CD4-positive, alpha-beta T cell treated with Interleukin-1 beta for 1 hour (primary cell): ENCODE measurements at places on chromosomes 2 and 18.
A peak's percentile ranks its signal among the peaks of the same experiment; 100 is the strongest.

DNA sequence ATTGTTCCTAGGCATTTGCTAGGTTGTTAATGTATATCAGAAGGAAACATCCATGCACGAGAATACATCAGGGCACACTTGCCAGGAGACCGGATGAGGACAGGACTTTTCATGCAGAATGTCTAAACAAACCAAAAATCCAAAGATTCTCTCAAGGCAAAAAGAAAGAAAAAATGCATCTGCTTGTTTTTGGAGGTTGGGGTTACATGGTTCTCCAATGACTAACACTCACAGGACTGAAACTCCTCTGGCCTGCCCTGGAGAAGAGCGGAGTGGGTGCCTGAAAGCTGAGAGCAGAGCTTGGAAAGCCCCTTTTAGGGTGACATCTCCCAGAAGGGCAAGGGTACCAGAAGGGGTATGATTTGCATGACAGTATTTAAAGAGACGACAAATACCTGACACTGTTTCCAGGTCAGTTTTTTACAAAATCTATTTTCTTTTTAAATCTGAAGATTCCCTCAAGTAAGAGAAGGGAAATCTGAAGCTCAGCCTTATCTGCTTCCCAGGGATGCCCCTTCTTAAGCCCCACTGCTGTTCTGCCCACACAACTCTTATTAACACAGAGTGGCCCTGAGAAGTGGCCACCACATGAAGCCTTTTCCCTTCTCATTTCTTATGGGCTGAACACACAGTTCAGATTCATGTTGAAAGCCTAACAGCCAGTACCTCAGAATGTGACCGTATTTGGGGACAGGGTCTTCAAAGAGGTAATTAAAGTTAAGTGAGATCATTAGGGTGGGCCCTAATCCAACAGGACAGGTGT is 216.4 kb downstream of the STK39 start:
- DNase-seq = no peak

- no peak for DNase-seq
Measured at GRCh38 chr2:169136885-169137534, 67.6 kb downstream of the DHRS9 start.

GRCh38 chr2:120907822-120908221 is 172.2 kb downstream of the GLI2 start:
- DNase-seq = no peak

DNA sequence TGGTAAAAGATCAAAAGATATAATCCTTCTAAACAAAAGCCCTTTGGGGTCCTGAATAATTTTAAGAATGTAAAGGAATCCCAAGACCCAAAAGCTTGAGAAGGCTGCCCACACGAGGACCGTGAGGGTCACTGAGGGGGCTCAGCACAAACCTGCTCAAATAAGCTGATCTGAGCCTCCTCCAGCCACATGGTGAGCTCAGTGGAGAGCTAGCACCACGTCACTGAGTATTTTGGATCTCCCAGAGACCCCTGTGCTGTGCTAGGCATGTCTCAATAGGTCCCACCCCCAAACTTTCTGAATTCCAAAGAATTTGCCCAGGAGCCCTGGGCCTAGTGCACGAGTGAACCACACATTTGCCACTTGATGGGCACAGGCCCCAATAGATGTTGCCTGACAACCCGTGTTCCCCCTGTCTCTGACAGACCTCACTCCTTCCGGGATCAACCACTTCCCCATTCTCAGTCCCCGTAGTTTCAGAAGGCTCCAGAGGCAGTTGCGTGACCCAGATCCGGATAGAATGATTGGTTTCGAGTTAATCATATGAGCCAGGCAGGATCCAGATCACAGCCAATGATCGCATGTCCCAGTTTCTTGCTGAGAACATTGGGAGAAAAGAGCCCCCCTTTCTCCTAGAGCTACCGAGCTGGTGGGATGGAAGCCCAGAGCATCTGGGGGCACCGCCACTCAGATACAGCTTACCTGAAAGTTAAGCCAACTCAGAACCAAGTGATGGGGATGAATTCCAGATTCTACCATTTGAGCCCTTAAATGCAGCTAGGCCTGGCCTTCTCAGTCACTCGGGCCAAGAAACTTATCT is 203.8 kb downstream of the TNS1 start:
- DNase-seq = peak; percentile 61

- DNase-seq = no peak
Measured at GRCh38 chr2:73133566-73134197, 20.9 kb upstream of the RAB11FIP5 start.

GRCh38 chr18:57561728-57562423 is 24.6 kb downstream of the FECH start:
- DNase-seq = peak; percentile 55

DNA sequence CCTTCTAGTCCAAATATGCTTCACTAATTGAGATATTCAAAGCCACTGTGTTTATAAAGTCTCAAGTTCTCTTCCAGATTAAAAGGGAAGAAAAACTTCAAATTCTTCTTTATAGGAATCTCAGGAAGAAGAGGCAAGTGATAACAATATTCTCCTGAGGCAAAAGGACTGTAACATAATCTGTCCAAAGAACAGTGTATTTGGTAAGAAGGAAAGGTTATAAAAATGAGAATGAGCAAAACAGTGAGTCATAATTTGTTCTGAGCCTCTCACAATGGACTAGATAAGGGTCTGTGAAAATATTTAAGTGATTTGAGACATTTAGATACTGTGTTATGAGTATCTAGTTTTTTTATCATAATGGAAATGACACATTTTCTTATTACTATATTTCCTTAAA is 44.3 kb downstream of the SNRPD1 start:
- no peak for DNase-seq

DNA sequence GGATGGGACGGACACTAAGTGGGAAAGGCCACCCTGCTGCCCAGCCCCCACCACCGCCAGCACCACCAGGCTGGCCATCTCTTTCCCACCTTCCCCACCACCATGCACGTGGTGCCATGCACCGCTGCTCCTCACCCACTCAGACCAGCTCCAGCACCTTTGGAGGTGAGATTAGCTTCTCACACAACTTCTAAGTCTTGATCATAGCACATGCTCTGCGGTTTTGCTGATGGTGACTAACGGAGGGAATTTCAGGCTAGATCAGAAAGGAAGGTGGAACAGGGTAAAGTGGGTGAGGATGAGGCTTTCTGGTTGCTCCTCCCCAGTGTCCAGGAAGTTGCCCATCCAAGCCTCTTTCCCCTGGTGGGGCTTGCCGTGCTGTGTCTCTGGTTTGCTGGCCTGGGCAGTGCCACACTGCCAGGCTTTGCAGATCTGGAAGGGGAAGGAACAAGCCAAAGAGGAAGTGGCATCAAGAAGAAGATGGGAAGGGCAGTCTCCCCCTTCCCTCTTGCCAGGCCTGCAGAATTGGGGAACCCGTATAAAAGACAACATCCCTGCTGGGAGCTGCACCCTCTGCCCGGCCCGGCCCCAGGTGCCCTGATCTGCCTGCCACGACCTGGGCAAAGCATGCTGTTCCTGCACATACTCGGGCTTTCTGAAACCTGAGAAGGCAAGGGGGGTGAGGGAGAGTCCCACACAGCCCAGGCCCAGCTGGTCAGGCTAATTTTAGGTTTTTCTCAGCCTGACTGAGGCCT is 44.3 kb upstream of the CAB39 start:
- peak; percentile 53 for DNase-seq

DNA sequence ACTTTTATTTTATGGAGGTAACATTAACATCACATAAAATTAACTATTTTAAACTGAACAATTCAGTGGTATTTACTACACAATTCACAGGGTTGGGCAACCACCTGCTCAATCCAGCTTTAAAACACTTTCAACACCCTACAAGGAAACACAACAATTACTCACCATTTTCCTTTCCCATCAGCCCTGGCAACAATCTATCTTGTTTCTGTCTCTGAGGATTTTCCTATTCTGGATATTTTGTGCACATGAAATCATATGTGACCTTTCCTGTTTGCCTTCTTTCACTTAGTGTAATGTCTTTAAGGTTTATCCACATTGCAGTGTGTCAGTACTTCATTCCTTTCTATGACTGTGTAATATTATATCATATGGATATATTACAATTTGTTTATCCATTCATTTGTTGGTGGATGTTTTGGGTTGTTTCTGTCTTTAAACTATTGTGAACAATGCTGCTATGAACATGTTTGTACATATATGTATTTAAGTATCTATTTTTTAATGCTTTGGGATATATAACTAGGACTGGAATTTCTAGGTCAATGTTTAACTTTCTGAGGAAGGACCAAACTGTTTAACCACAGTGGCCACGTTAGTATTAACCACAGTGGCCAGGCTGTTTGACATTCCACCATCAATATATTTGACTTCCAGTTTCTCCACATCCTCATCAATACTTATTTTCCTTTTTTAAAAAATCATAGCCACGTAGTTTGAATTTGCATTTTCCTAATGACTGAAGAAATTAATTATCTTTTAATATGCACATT is 72.4 kb upstream of the KIF5C start:
- no peak for DNase-seq

GRCh38 chr2:210620456-210620855 is 64.1 kb downstream of the CPS1 start:
- no peak for DNase-seq

DNA sequence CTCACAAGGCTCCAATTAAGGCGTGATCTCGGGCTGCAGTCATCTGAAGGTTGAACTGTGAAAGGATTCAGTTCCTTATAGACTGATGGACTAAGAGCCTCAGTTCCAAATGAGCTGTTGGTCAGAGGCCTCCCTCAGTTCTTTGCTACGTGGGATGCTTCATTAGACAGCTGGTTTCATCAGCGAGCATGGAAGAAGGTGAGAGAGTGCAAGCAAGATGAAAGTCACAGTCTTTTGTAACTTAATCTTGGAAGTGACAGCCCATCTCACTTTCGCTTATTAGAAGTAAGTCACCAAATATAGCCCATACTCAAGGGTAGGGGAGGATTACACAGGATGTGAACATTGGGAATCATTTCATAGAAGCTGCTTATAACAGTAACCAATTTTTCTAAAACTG is 26.8 kb downstream of the PPP1CB start:
- no peak for DNase-seq

- DNase-seq = no peak
Measured at GRCh38 chr18:59912007-59912550, 12.3 kb downstream of the PMAIP1 start.

- no peak for DNase-seq
Measured at GRCh38 chr2:236015171-236015570, 153.0 kb downstream of the GBX2 start.

DNA sequence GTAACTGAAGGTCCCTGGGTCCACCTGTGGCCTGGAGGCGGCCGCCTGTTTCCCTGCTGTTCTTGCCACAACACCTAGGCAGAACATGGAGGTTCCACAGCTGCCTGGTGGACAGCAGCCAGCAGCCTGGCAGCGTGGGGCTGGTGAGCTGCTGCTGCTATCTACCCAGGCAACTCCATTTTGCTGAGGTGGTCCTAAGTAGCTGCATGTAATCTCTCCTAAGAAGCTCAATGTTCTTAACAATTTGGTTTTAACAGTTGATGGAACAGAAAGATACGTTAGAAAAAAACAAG is 66.7 kb downstream of the NDUFA10 start:
- no peak for DNase-seq

- no peak for DNase-seq
Measured at GRCh38 chr18:76461692-76462325, 33.2 kb downstream of the ZNF516 start.

DNA sequence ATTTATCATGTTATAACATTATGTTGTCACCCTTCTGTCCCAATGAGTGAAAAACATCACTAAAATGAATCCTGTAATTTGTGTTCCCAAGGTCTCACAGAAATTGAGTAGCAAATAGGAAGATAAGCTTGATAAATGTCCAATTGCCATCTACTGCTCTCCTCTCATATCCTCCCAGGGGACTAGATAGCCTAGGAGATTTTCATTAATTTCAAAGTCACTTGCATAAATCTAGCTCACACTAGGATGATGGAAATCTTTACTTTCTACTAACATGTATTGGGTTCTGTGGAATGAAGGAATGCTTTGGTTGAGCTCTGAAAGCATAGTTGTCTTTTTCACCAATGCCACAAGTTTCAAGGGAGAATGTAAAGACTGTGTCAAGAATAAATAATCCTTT is 605.5 kb upstream of the CDH7 start:
- no peak for DNase-seq

DNA sequence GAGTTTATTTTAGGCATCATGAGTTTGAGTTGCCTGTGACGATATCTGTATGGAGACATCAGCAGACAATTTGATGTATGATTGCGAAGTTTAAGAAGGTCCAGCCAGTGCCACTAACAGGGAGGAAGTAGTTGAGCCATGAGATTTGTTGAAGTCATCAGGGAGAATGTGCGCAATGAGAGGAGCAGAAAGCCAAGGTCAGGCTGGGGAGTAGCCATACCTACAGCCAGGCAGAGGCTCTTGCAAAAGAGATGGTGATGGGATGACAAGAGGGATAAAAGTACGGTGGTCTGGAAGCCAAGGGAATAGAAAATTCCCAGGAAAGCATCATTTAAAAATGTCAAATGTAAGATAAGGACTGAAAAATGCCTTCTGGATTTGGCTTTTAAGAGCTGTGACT is 51.2 kb downstream of the LIMS1 start:
- DNase-seq = no peak

DNA sequence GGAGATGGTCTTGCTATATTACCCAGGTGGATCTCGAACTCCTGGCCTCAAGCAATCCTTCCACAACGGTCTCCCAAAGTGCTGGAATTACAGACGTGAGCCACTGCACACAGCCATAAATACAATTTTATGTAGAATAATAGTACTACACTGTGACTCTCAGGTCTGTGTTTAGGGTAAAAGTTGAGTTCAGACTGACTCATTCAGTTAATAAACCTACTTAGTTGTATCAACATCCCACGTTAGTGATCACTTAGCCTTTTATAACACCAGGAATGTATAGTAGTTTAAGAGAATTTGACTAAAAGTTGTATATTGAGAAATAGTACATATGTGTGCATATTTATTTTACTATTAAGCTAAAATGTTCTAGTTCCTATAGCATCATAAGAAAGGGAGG is 237.5 kb downstream of the PHLPP1 start:
- DNase-seq = no peak

DNA sequence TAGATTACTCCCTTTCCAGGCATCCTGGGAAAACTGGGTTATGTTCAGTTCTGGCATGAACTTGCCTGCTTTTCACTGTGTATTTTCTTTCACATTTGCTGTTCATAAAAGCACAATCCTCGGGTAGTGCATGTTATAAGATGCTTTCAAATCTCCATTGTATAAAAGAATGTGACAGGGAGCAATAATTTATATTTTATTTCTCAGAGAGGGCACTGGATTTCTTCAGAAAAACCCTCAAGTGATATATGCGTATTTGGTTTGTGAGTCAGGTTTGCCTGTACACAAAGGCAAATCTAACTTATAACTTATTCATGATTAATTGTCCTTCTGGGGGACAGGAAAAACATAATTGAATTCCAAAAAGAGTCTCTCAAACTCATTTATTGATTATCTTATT is 440.7 kb upstream of the MMADHC start:
- DNase-seq = no peak
